ENCODE measurements at places on chromosomes 3 and 15. TPM values are rescaled to one million over a fixed set of nuclear protein-coding genes. Genes with fewer than 3 reads are reported as not detected.

GUCA1C gene
- not detected for total RNA-seq

NISCH gene
- total RNA-seq, result 82.6 TPM

FES gene
- 50.6 TPM for total RNA-seq

GPR62 gene
- not detected for total RNA-seq

IL17RD gene
- total RNA-seq, result 2.5 TPM

ROPN1 gene
- total RNA-seq, result not detected

MKRN3 gene
- total RNA-seq, result 0.79 TPM

SNX22 gene
- 1.5 TPM for total RNA-seq

MESP2 gene
- 0.14 TPM for total RNA-seq

CACNA1D gene
- under 0.01 TPM for total RNA-seq

ETFA gene
- total RNA-seq, result 141 TPM

ZPLD1 gene
- not detected for total RNA-seq

PLCL2 gene
- 13.3 TPM for total RNA-seq

SLC7A14 gene
- total RNA-seq, result 2.4 TPM

TMEM207 gene
- not detected for total RNA-seq

ACKR2 gene
- not detected for total RNA-seq

ACKR4 gene
- total RNA-seq, result 4.0 TPM

SSUH2 gene
- total RNA-seq, result not detected

TICRR gene
- total RNA-seq, result 10.9 TPM

PAQR5 gene
- total RNA-seq, result not detected

ERICH6 gene
- not detected for total RNA-seq

C15orf61 gene
- total RNA-seq, result 3.3 TPM

CTXN2 gene
- total RNA-seq, result not detected

FAM227B gene
- total RNA-seq, result 5.7 TPM

FRMD4B gene
- 146 TPM for total RNA-seq

CPEB1 gene
- not detected for total RNA-seq

GOLGA6L24 gene
- not detected for total RNA-seq

PLA2G4E gene
- not detected for total RNA-seq

CPA3 gene
- total RNA-seq, result 16.1 TPM

FHIT gene
- total RNA-seq, result 2.5 TPM

GPR27 gene
- total RNA-seq, result 0.07 TPM

SH2D7 gene
- not detected for total RNA-seq

Measured in thoracic aorta endothelial cell (primary cell).